Activated CD8-positive, alpha-beta memory T cell treated with anti-CD3 and anti-CD28 coated beads for 4 hours (primary cell): ENCODE measurements at places on chromosomes 13 and 19.

- DNase-seq = no peak
These were observed 41.1 kb upstream of the CHST8 start for GRCh38 chr19:33580645-33581037.

DNA sequence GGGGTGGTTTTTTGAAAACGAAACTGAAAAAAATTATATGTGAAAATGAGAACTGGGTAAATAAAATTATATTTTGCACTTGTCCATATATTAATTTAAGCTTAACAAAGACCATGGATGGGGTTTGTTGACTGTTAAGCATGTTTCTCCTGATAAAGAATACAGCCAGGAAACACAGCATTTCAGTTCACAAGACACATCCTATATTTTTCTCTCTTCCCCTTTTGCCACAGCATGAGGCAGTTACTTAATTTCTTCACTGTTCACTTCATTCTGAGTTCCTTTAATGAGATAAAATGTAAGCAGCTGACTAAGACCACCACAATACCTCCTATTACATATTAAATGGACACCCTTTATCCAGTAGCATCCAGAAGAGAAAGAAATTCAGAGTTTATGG is 64.0 kb downstream of the RXFP2 start:
- no peak for DNase-seq

GRCh38 chr19:39680593-39680992 is 23.7 kb upstream of the LGALS14 start:
- no peak for DNase-seq

DNA sequence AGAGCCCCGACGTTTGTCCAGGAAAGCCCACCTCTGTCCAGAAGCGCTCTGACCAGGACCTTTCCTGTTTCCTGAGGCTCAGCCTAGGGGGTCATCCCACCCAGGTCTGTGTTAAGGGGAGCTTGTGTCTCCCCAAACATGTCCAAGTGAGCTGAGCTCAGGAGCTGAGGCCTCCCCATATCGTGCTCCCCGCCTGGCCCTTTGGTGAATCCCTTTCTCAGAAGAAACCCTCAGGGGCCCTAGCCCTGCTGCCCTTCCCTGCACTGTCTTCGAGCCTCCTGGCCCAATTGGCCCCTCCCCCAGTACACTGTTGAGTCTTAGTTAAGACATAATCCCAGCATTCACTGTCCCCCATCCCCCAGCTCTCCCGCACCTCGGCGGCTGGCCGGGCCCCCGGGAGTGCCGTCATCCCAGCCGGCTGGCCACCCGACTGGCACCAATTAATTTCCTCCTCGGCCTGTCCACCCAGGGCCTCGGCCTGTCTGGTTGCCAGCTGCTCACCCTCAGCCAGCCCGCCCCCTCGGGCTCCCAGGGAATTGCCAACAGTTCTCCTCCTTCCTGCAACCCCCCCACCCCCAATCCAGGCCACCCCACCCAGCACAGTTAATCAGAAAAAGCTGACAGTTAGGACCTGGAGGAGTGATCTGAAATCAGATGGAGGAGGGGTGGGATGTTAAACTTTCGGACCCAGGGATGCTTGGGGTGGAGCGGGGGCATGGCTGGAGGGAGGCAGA is 13.6 kb downstream of the IER2 start:
- DNase-seq = no peak

DNA sequence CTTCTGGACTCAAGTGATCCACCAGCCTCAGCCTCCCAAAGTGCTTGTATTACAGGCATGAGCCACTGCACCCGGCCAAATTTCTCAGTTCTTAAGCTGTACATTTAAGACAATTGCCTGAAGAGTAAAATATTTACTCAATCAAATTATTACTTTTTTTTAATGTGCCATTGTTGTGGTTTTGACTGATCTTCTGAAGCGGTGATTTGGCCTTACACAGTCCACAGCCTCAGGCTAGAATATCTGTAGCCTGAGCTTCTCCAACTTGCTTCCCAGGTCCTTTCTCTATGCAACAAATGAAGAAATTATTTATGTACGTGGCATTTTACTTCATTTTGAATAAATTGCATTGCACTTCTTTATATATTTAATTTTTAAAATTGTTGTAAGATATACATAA is 281.3 kb downstream of the KLF5 start:
- no peak for DNase-seq

DNA sequence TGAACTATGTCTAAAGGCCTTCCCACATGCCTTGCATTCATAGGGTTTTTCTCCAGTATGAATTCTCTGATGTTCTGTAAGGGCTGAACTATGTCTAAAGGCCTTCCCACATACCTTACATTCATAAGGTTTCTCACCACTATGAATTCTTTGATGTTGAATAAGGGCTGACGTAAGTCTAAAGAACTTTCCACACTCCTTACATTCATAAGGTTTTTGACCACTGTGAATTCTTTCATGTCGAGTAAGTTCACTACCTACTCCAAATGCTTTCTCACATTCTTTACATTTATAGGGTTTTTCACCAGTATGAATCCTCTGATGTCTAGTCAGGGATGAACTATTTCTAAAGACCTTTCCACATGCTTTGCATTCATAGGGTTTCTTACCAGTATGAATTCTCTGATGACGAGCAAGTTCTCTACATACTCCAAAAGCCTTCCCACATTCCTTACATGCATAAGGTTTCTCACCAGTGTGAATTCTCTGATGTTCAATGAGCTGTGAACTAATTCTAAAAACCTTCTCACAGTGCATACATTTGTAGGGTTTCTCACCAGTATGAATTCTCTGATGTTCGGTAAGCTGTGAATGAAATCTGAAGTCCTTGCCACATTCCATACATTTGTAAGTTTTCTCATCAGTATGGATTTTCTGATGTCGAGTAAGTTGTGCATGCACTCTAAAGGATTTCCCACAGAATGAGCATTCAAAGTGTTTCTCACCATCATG is 19.1 kb upstream of the ZNF260 start:
- no peak for DNase-seq

- DNase-seq = no peak
These were observed 42.6 kb upstream of the CBY2 start for GRCh38 chr13:45659536-45659935.

- no peak for DNase-seq
These were observed 8.5 kb downstream of the FOSB start for GRCh38 chr19:45476304-45476703.

- DNase-seq = no peak
These were observed 8.7 kb downstream of the IFNL1 start for GRCh38 chr19:39304701-39305571.

- DNase-seq = no peak
These were observed 80.8 kb downstream of the KL start for GRCh38 chr13:33096886-33097605.

DNA sequence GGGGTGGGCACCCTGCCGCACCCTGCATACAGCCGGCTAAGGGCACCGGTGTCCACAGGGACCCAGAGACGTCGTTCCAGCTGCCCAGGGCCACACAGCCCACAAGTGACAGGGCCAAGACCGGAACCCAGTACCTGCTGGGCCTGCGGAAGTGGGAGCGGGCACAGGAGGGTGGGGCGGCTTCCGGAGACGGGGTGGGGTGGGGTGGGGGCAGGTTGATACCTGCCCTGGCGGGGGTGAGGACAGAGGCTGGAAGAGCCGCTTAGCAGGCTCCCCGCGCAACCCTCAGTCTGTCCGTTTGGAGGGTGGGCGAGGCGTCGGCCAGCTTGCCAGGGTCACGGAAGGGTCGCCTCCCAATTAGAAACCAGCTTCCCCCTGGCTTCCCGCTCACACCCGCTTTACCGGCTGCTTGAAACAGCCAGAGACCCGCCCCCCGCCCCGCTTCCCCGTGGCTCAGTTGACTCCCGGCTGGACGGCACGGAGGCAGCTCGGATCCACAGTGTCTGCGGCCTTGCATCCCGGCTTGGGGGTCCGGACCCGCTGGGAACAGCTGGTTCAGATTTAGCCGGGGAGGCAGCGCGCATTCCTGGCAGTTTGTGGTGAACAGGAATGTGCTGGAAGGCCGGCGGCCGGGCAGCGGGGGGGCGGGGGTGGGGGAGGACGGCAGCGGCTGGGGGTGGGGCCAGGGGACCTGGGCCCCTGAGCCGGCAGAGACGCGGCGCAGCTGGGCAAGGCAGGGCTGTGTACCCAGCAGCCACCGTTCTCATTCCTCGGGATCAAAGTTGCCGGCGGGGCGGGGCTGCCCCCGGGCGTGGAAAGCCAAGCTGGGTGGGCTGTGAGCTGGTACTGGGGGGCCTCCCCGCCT is 1.9 kb downstream of the CNN2 start:
- DNase-seq = no peak

GRCh38 chr19:48355365-48355954 is 8.3 kb downstream of the TMEM143 start:
- DNase-seq = no peak

DNA sequence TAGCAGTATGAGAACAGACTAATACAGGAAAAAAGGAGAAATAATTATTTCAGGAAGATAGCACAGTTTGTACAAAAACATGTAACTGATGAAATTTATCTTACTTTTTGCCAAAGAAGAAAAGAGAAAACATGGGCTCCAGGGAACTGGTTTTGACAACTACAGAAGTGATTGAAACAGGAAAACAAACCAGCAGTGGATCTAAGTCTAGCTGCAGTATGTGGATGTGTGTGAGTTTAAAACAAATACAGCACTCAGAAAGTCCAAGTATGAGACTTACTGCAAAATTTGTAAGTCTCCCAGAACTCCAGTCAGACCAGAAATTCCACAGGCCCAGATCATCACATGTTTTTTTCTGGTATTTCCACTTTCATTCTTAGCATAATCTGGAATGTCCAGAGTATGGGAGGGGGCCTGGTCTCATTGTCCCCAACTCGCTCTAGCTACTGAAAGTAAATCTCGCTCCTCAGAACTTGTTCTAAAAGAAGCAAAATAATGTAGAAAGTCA is 259.5 kb downstream of the NHLRC3 start:
- no peak for DNase-seq

- no peak for DNase-seq
These were observed 11.1 kb upstream of the ATP12A start for GRCh38 chr13:24668955-24669582.

- no peak for DNase-seq
These were observed 83.8 kb downstream of the LNX2 start for GRCh38 chr13:27536361-27537101.

- DNase-seq = no peak
These were observed 32.5 kb downstream of the DLEU7 start for GRCh38 chr13:50810998-50811397.

- DNase-seq = no peak
These were observed 435 bp upstream of the OBI1 start for GRCh38 chr13:78659450-78659730.

GRCh38 chr13:70189981-70190380 is 81.7 kb upstream of the KLHL1 start:
- no peak for DNase-seq

- no peak for DNase-seq
These were observed 309.6 kb upstream of the TMTC4 start for GRCh38 chr13:100984085-100984705.

DNA sequence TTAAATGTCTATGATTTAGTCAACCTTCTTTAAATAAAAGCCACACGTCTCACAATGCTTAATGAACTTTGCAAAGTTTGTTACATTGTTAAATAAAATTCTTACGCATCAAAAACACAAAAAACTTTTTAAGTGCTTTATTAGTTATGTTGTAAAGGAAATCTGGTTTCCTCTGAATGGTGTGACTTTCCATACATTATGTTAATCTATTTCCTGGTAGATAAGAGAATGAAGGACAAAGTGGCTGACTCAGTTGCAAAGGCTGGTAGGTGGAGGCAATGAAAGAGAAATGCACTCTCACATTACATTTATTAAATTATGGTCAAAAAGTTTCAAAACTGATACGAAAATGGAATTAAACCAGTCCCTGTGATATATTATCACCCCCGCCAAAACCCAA is 15.9 kb downstream of the KLF12 start:
- DNase-seq = no peak

GRCh38 chr13:105625691-105626090 is 909.8 kb downstream of the EFNB2 start:
- no peak for DNase-seq

DNA sequence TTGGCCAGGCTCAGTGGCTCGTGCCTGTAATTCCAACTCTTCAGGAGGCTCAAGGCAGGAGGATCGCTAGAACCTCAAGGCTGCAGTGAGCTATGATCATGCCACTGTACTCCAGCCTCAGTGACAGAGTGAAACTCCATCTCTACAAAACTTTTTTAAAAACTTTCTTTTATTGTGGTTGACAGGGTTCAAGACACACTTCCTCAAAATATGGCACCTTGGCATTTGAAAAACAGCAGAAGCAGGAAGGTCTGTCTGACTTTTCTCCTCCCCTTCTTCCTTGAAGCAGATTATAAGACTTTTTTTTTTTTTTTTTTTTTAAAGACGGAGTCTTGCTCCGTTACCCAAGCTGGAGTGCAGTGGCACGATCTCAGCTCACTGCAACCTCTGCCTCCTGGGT is 100.3 kb downstream of the TM9SF2 start:
- DNase-seq = no peak

DNA sequence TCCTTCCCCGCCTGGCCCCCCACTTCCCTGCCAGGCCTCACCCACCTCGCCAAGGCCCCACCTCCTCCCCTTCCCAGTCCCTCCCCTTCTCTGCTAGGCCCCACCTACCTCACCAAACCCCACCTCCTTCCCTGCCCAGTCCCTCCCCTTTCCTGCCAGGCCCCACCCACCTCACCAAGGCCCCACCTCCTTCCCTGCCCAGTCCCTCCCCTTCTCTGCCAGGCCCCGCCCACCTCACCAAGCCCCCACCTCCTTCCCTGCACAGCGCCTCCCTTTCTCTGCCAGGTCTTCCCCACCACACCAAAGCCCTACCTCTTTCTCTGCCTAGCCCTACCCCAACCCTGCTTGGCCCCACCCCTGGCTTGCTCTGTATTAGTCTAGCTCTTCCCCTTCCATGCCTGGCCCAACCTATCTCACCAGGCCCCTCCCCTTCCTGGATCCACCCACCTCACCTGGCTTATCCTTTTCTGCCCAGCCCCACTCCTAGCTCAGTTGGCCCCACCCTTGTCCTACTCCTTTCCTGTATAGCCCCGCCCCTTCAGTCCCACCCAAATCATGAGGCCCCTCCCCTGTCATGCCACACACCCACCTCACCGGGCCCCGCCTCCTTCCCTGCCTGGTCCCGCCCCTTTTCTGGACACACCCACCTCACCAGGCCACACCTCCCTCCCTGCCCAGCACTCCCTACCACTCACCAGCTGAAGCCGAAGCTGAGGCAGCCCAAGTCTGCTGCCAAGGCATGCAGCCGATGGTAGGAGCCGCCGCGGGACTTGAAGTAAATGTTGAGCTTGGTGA is 16.2 kb downstream of the CERS1 start:
- DNase-seq = no peak

GRCh38 chr19:41610789-41611188 is 16.1 kb downstream of the CEACAM4 start:
- no peak for DNase-seq

GRCh38 chr13:53073711-53074110 is 45.1 kb downstream of the OLFM4 start:
- DNase-seq = no peak

DNA sequence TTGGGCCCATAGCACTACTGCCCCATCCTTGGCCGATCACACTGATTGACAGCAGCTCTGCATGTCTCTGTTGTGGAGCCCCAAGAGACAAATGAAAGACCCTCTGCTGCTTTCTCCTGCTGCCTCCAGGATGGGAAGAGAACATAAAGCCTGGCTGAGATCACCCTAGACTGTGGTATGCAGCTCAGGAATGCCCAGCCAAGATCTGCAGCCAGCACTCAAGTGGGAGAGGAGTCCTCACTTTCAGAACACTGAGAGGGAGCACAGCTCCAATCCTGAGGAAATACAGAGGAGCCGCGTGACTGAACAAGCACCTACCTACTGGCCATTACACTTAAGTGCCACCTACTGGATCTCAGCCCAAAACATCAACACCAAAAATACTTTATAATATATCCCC is 203.0 kb downstream of the POSTN start:
- no peak for DNase-seq

- DNase-seq = peak; percentile 53
These were observed 65.4 kb downstream of the GNG7 start for GRCh38 chr19:2636897-2637683.

GRCh38 chr19:17376935-17377600 is at the start of gene PLVAP:
PLVAP (minus strand) TSS chr19:17377342; CDS start chr19:17377288, 54 bp downstream.
- DNase-seq = no peak
